Activated T-helper 17 cell treated with anti-CD3 and anti-CD28 coated beads, Interleukin-2, amount 50 U/mL, for 72 hours (primary cell): ENCODE measurements at places on chromosomes 2 and 18.

DNA sequence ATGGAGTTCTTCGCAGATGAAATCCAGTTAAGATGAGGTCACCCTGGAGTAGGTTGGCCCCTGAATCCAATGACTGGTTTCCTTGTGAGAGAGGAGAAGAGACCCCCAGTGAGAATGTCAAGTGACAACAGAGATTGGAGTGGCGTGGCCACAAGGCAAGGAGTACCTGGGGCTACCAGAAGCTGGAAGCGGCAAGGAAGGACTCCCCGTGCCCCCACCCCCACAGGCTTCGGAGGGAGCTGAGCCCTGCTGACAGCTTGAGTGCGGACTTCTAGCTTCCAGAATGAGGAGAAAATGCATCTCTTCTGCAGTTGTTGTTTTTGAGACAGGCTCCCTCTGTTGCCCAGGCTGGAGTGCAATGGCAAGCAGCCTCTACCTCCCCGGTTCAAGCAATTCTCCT, 78.0 kb upstream of the HPCAL1 start:
- ATAC-seq = no peak

DNA sequence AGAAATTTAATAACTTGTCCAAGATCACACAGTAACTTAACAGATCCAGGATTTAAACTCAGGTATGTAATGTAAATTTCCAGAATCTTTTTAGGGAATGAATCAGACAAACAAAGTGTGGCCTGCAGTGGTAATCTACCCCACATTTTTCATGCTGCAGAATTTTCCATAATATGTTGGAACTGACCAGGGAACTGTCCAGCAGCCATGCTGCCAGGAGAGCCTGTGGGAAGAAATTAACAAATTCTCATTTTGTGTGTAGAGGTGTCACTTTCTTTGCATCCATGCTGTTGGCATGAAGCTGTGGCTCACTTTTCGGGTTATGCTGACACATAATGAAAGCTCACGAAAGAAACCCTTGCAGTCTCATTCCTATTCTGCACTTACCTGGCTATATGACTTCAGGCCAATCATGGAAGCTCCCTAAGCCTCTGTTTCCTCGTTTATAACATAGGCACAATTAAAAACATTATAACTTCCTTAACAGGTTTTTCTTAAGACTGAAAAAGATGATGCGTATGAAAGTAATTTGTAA, 54.7 kb downstream of the CDKL4 start:
- ATAC-seq = peak; percentile 72

DNA sequence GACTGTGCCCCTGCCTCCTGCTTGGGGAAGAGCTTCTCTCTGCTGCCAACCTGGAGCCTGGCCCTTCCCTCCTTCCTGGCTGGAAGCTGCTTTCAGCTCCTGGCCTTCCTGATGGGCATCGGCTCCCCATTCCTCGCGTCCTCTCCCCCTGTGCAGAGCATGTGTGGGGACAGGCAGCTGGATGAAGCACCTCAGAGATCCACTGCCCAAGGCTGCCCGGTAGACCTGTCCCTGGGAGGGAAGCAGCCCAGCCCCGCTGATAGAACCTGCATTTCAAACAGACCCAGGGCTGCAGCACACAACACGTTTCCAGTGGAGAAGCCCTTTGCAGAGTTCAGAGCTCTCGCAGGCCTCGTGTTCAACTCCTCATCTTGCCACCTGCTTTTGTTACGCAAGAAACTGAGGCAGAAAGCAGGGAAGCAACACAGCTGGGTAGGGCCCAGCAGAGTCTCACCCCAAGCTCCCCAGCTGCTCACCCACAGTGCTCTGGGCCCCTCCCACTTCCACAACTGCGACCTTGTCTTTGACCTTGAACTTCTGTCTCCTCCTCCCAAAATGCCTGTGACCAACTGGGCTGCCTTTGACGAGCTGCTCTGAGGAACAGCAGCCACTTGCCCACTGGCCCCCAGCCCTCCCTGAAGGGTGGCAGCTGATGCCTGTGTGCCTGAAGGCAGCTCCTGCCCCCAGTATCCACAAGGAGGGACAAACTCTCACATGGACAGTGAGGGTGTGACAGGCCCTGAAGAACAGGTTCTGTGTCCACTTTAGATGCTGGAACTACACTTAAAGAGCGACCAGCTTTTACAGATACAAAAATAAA, 65.5 kb downstream of the PARD6G start:
- no peak for ATAC-seq

DNA sequence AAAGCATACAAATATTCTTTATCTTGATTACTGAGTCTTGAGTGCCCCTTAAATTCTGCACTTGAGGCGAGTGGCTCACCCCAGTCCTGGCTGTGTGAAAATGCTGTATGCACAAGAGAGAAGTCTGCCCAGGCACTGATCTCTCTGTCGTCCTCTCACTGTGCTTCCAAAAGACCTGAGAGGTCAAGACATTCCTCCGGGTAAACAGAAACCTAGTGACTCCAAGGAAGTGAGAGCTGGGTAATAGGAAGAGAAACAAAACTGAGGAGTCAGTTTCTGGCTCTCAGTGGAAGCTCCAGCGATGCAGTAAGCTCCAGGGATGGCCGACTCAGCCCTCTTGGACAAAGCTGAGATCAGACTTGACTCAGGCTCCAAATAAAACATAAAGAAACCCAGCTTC, 70.9 kb downstream of the AAK1 start:
- ATAC-seq = peak; percentile 26

- ATAC-seq = no peak
These were observed 14.0 kb upstream of the MCFD2 start for GRCh38 chr2:46929612-46930011.

GRCh38 chr2:151650456-151650855, 83.8 kb downstream of the NEB start:
- no peak for ATAC-seq

DNA sequence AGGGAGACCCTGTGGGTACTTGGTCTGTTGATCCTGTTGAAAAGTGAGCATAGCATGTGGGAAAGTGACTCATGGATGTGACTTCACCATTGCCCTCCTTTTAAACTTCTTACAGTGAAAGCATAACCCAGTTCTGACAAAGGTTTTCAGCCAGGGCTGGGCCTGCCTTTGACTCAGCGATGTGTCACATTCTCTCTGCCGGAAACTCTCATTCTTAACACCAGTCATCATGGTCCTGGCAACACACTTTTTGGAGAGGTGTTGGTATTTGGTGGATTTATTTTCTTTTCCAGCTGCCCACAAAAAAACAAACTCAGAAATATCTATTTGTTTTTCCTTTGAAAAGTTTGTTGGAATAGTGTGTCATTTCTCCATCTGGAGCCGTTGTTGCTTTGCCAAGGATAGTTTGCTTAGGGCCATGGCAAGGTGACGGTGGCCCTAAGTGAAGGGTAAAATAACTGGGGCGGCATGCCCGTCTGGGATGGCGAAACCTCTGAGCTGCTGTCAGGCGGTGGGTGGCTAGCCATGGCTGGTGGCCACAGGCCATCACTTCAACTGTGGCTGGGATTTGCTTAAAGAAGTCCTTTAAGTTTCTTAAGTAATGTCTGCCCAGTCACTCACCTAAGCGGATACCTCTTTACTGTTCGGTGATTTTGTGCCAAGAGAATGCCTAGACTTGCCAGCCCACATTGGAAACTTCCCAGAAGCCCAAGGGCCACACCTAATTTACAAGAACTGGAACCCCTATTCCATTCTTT, 123.3 kb downstream of the LTBP1 start:
- peak; percentile 98 for ATAC-seq

GRCh38 chr2:186503827-186504606, 18.0 kb downstream of the ZC3H15 start:
- no peak for ATAC-seq

GRCh38 chr2:118014492-118014824, 588 bp upstream of the CCDC93 start:
- no peak for ATAC-seq

DNA sequence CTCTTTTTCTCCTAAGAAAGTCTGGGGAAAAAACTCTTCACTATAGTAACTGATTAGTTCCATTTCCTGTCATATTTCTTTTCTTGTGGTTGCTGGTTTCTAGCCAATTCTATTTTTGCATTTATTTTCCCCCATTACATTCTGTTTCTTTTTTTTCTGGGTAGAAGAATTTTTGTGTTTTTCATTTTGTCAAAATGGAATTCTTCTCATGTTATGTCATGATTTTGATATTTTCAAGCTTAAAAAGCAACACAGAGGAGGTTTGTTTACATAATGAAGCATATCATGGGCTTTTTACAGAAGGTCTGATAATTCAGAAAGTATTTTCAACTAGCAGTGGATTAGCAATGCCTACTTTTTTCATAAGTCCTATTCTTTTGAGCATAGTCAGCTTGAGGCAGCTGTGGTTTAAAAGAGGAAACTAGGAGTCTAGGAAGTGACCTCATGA, 102.0 kb downstream of the MAP2 start:
- no peak for ATAC-seq

DNA sequence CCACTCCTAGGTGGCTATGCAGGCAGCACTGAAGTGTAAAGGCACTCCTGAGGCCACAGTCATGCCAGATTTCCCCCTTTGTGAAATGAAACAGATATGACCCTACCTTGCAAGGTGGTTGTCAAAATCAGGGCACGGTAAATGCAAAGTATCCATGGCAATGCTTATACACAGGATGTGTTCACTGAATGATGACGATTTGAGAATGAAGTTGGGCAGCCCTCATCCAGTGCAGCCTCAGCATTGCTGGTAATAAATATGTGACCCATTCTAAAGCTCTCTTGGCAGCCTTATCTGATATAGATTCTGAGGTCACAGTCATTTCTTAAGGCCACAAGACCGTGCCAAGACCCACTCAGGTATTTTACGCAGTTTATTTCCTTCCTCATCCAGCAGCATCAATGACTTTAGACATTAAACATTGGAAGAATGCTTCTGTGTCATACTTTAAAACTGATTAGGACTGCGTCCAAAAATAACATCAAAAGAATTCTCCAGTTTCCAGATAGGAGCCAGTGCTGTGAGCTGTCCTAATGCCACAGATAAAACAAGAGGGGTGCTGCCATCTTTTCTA, 125.5 kb upstream of the SERTAD2 start:
- peak; percentile 19 for ATAC-seq

DNA sequence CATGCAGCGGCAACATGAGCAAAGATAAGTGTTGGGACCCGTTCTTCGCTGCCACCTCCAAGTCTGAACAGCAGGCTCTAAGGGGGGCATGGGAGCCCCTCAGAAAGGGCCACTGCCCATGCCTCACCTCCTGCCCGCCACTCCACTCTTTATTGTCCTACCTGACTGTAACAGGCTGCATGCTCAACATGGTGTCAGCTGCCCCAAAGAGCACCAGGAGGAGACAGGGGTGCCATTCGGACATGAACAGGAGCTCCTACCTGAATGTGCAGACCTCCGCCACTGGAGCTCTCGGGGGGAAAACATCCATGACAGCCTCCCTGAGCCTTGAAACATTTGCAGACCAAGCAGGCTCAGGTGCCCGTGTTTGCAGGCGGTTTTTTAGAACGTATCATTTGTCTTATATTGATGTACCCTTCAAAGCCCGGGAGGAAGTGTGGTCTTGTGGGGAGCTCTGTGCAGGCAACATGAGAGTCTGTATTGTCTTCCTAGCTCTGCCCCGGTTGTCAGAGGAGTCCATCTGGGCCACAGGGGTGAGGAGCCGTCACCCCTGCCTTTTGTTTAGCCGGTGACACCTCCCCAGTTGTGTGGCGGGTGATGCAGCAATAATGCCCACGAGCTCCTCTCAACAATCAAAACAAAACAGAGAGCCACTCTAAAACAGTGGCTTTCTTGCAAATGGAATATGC, 35.1 kb upstream of the CD8A start:
- peak; percentile 50 for ATAC-seq

- no peak for ATAC-seq
These were observed 5.8 kb upstream of the LYG2 start for GRCh38 chr2:99261242-99261641.

DNA sequence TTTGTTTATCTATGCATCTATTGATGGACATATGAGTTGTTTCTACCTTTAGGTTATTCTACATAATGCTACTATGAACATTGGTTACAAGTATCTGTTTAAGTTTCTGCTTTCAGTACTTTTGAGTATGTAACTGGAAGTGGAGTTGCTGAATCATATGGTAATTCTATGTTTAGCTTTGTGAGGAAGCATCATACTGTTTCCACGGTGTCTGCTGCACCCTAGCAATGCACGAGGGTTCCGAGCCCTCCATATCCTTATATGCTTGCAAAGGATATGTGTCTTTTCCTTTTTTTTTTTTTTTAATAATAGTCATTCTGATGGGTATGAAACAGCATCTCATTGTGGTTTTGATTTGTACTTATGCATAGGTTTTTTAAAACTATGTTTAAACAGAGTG, 83.7 kb downstream of the FMNL2 start:
- ATAC-seq = peak; percentile 39

GRCh38 chr18:74929110-74929509, 279.8 kb downstream of the PTGR3 start:
- no peak for ATAC-seq

DNA sequence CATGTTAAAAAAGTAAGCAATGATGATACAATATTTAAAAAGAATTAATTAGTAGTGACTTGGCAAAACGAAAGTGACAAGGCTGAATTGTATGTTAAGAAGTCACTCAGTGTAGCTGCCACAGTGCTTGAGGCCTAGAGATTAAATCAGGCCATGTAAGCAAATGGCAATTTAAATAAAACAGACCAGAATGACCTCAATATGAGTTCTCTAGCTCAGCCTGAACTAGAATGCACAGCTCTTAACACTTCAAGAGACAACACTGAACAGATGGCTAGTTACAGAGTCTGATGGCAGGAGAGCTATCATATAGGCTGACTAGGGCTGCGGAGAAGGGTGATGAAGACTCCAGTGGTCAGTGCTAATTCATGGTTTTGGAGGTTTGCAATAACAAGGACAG, 117.9 kb upstream of the ZBTB14 start:
- ATAC-seq = no peak

DNA sequence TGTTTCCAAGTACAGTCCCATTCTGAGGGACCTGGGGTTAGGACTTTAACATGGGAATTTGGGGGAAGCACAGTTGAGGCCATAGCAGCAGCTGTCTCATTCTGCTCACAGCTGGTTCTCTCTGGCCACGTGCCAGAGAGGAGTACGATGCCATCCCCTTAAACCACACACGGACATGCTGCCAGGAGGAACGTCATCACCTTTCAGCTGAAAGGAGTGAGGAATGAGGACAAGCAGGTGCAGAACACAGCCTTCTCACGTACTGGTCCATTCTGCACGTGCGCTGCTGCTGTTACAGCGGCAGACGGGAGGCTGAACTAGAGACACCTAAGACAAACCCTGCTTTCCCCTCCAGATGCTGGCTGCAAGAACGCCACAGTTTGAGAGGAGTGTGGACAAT, 33.5 kb downstream of the ODC1 start:
- no peak for ATAC-seq

DNA sequence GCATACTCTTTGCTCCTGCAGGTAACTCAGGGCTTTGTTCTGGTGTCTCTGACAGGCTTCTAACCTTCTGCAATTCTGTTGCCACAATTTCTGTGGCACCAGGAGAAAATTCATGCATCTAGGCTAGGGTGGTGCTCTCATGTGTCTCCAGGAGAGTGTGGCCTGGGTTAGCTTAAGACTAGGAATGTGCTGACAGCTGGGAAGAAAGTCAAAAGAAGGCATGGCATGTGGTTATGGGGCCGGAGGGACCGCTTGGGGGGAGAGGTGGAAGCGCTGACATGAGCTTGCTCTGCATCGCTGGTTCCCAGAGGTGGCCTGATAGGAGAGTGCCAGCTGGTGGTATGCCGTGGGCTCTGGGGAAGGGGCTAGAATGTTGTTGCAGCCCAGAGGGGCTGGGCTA, 173.3 kb upstream of the TNP1 start:
- no peak for ATAC-seq

- ATAC-seq = no peak
These were observed 49.7 kb upstream of the RASGRP3 start for GRCh38 chr2:33426666-33427231.

- ATAC-seq = no peak
These were observed 3.5 kb upstream of the EMILIN1 start for GRCh38 chr2:27074738-27075565.
